ENCODE measurements at places on chromosomes 12 and 14.
A peak's percentile ranks its signal among the peaks of the same experiment; 100 is the strongest.

DNA sequence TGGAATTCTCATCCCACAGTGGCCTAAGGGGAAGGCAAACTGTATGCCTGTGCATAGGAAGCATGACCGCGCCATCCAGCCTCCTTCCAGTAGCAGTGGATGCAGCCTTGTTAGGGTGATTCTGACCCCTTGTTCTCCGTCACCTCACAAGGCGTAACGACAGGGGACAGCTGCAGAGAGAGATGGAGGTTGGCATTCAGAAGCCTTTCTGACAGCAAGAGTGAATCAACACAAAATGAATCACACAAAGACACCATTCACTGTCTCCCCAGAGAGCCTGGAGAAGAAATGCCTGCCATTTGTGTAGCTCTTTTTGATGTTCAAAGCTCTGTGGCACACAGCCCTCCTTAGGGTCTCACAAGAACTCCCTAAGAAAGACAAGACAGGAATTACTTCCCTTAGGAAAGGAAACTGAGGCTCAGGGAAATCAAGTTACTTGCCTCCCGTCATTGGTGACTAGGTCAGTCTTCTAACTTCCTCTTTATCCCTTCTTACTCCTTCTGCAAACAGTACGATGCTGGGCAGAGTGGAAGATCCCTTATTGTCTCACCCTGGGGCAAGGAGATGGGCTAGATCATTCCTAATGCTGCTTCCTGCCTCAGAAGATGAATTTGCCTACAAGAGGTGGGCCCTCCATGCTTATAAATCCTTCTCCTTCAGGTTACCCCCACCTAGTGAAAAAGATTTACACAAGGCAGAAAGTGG, 280.9 kb downstream of the CACNA1C start:
- DNase-seq = no peak

- no peak for DNase-seq
Observed at GRCh38 chr12:29625359-29625953, 128.0 kb upstream of the OVCH1 start.

- DNase-seq = no peak
Observed at GRCh38 chr12:16271062-16271461, 6.4 kb downstream of the SLC15A5 start.

GRCh38 chr12:100404769-100405407, 48.0 kb downstream of the SLC17A8 start:
- DNase-seq = no peak

DNA sequence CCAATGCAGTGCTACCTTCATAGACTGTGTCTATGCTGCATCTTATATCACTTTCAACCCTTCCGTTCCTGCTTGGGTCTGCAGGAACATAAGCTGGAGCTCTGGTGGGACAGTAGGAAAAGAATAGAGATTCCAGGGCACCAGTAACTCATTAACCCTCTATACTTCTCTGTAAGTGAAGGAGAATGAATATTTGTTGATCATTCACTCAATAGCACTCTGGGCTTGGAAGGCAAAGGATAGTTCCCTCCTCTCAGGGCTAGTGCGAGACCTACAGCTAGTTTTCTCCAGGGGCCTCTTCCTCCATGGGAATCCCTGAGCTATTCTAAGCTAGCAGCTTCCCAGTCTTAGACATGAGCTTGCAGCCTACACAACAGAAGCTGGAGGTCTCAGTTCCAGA, 84.7 kb downstream of the BMP4 start:
- no peak for DNase-seq

GRCh38 chr12:27937768-27938167, 34.8 kb downstream of the PTHLH start:
- DNase-seq = no peak

GRCh38 chr12:22672951-22673350, 48.0 kb downstream of the ETNK1 start:
- DNase-seq = no peak

GRCh38 chr12:120678572-120678971, 8.4 kb upstream of the MLEC start:
- DNase-seq = no peak

DNA sequence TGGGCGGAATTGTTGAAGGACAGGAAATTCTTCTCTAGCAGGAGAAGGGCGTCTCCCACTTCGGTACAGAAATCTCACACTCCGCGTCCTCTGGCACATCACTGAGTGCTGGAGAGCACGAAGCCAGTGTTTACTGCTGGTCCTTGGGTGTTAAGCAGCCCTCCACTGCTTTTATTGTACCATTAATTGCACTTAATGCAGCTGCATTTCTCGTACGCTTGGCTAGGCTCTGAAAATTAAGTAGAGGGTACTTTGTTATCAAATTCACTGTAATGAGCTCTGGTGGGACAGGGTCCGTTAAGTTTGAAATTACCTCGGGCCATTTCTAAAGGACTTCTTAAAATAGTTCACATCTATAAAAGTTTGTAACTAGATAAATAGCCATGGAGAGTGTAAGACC, 411.2 kb downstream of the NPAS3 start:
- no peak for DNase-seq

- no peak for DNase-seq
Observed at GRCh38 chr14:27686137-27686536, 1080.5 kb upstream of the FOXG1 start.

GRCh38 chr12:15494329-15495046, 172.2 kb downstream of the PTPRO start:
- no peak for DNase-seq

- DNase-seq = no peak
Observed at GRCh38 chr14:89379006-89379405, 38.0 kb downstream of the FOXN3 start.

DNA sequence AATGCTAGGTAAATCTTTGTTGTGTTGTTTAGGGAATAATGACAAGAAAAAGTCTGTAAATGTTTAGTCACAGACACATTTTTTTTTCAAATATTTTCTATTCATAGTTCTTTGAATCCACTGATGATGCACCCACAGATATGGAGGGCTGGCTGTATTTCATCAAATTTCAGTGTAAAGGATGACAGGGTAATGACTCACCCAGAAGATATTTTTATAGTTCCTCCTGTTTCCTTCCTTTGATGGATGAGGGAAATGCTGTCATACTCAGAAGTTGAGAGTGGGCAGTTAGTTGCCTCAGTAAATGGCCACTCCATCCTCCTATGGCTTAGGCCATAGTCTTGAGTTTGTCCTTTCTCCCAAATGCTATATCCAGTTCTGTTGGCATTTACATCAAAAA, 76.9 kb upstream of the REP15 start:
- no peak for DNase-seq

DNA sequence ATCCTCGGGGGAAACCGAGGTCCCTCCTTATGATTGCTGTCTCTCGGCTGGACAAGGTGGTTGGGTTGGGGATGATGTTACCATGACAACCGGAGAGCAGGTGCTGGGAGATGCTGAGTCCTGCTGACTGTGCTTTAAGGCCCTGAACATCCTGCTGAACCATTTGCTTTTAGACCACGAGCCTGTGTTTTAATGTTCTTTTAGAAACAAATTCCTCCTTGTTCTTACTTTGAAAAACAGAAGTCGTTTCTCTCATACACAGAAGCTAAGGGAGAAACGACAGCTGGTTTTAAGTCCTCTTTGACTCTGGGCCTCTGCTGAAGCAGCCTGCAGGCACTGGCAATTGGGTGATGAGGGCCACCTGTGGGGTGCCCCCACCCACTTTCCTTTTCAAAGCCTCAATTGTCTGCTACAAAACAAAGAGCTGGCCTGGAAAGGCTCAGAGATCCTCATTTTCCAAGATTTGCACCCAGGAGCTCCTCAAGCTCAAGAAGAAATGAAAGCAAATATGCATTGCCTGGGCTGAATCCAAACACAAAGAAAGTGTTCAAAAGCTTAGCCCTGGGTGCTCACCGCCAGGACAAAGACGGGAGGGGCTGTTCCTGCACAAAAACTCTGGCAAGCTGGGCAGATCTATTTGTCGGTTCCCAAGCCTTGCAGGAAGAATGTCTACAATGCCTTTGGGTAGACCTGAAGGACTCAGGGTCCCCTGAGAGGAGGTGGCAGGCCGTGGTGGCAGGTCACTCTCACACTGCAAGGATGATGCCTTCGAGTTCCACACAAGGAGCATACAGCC, 90.0 kb upstream of the CLMN start:
- DNase-seq = no peak

- peak; percentile 80 for DNase-seq
Observed at GRCh38 chr14:20697273-20698017, 8.9 kb downstream of the ANG start.

DNA sequence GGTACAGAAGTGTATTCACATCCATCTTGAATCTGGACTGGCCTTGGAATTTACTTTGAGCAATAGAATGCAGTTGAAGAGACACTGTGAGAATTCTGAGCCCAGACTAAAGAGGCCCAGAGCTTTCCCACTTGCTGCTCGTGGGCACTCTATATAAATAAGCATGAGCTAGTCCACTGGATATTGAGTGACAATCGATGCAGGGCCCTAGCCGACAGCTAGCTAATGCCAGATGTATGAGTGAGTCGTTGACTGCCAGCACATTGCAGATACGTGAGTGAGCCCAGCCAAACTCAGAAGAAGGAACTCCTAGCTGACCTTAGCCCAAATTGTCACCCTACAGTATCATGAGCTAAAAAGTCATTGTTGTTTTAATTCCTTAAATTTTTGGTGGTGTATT, 24.9 kb downstream of the NAV3 start:
- DNase-seq = no peak

- peak; percentile 67 for DNase-seq
Observed at GRCh38 chr14:64220466-64220865, 73.7 kb downstream of the ESR2 start.

DNA sequence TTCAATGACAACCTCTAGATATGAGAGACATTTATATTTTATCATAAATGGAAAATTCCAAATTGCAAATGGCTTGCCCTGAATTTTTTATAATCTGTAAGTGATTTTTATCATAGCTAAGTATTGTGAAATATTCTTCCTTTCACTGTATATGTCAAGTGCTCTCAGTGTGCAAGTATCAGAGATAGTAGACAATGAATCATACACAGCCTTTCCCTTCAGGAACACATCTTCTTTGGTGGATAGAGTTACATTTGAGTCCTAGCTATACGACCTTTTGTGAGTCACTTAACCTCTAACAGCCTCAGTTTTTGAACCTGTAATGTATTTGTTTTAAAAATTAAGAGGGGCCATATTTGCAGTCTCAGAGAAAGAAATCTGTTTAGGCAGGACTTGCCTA, 350.7 kb upstream of the SEL1L start:
- no peak for DNase-seq

- no peak for DNase-seq
Observed at GRCh38 chr14:55577229-55577628, 2.8 kb upstream of the KTN1 start.

- no peak for DNase-seq
Observed at GRCh38 chr14:61188978-61189808, 91.9 kb downstream of the TMEM30B start.

- no peak for DNase-seq
Observed at GRCh38 chr12:25083211-25083610, 111.7 kb downstream of the DNAI7 start.

- DNase-seq = no peak
Observed at GRCh38 chr12:22431693-22432251, 97.3 kb upstream of the ST8SIA1 start.

GRCh38 chr12:14313379-14314138, 51.9 kb upstream of the ATF7IP start:
- DNase-seq = no peak

- DNase-seq = no peak
Observed at GRCh38 chr14:73240816-73241480, 3.6 kb downstream of the PAPLN start.

DNA sequence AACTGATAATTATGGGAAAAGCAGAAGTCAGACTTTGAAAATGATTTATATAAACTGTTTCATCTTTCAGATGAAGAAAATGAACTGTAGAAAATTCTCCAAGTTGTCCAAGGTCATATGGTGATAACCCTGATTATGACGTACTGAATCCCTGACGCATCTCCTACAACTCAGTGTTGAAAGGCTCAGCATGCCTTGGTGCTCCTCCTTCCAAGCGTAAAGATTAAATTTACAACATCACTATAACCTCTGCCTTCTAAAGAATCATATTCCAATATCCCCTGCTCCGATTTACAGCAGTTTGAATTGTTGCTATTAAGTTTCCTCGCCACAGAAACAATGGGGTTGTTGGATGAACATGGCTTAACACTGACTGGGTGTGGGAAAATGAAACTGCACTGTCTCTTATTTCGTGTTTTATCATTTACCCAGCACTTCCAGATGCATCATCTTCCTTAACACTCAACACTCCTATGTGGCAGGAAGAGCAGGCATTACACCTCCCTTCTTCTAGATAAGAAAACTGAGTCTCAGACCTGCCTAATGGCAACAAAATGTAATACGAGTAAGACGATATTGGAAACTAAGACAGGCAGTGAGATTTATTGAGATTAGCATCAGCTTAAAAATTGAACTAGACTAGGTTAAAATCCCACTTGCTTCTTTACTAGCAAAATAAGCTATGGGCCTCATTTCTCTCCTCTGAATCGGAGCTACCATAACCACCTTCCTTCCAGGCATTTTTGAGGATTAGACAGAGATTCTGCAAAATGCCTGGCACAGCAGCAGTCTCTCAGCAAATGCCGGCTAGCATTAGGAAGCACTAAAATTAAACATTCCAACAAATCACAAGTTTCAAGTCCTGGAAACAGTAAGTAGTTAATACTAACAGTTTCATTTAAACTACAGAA, 74.2 kb downstream of the PPM1H start:
- no peak for DNase-seq

- no peak for DNase-seq
Observed at GRCh38 chr12:11810206-11810545, 160.7 kb downstream of the ETV6 start.

DNA sequence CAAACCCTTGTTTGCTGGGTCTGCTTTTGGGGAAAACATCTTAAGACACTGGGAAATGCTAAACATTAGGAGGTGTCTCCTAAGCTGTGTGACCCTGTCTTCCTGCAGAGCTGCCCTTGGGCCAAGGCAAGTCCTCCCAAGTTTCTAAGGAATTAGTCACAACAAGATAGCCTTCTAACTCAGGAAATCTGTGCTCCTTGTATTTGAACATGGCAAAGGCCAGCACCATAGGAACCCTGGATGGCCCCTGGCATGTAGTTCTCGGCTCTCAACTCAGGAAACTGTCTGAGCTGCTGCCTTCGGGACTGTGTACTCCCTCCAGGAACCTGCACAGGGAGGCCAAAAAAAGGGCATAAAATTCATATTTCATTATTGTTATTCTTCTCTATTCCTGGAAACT, 37.6 kb upstream of the LTBP2 start:
- DNase-seq = no peak

GRCh38 chr12:123910761-123911193, 61.9 kb downstream of the CCDC92 start:
- no peak for DNase-seq
